ENCODE measurements at places on chromosomes 5 and 9.

DNA sequence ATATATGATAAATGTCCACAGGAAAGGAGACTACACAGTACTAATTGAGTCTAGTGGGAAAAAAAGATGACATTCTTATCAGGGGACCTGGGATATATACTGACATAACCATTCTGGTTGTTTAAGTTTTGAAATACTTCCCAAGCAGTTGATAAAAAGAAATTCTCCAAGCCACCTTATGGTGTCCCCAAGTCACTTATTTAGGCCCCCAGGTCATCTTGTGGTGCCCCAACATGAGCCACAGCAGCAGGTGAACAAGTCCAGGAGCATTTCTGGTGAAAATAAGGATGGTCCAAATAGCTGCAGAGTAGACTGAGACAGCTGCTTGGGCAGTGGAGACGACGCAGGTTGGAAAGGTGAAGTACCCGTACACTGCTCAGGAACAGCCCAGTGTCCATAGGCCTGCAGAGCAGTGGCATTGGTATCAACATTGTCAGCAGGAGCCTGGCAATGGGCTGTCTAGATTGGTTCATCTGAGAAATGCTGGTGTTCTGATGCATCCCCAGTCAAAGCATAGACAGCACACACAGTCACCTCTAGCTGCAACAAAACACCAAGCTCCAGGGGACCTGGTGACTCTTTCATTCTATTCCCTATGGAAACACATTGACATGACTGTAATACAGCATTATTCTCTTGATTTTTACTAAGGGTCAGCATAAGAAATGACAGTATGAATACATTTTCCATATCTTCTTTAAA lies 430.6 kb downstream of the NR2F1-AS1 start:
- DNase-seq: no peak

DNA sequence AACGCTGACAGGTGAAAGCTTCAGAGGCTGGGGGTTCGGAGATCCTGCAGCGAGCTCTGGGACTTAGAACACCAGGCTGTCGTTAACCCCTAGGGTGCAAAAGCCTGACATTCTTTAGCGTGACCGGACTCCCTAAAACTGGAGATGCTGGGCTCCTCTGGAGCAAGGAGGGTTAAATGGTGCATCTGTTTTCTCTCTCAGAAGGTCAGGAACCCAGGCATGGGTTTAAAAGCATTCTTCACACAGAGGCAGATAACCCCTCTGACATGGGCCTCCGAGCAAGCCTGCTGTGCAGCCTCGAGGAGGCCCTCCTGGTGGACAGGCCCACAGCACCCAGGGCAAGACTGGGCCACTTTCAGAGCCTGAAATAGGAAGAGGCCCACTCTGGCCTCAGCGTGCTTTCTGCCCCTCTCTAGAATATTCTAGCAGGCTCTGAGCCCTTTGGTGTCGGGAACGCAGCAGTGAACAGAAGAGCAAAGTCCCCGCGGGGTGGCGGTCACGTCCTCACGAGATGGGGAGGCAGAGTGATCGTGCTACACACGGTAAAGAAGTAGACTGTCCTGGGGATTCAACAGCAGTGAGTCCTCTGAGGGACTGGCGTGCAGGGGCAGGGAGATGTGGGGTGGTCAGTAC lies 124.8 kb downstream of the COL23A1 start:
- DNase-seq: no peak

DNA sequence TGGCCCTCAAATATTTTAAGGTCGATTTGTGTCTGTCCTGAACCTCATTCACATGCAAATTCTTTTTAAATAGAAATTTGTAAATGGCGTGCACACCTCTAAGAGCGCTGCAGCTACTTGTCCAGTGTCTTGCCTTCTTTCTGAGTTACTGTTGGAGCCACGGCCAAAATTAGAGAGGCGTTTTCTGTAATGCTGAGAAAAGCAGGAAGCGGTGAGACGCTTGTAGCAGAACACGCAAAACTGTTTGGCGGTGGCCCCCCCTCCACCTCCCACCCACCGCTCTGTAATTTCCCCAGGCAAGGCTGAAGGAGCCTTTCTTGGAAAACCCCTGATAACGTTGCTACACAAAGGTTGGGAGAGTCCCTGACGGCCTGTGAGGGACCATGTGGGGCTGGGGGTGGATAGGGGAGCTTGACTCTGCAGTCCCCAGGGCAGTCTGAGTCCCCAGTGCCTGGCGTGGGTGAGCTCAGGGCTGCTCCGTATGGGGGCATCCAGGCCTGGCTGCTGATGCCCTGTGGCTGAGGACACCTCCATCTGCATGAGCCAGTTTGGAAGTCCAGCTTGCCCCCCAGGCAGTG lies 96.5 kb downstream of the GADD45G start:
- DNase-seq: no peak

- DNase-seq: no peak
Observed at GRCh38 chr5:14147210-14147609, 4.1 kb downstream of the TRIO start.

- DNase-seq: peak; percentile 52
Observed at GRCh38 chr5:122126756-122127321, 2.5 kb upstream of the ZNF474 start.

DNA sequence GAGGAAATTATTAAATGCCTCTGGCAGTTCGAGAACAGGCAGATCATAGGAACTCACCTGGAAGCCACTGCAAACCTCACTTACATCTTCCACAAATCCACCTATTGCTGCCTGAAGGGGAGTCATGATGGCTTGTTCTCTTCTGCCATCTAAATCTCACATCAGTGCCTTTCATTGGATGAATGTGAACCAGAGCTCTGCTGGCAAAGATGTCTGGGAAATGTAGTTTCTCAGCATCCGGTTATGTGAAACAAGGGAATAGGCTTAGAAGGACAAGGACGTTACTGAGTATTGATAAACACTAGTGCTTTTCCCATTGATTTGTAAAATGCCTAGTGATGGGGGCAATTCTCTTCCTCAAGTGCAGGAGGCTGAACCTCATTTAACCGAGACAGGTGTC lies 483.3 kb downstream of the ARHGEF28 start:
- DNase-seq: peak; percentile 54

GRCh38 chr5:143033535-143034250 lies 263.5 kb downstream of the ARHGAP26 start:
- no peak for DNase-seq

- DNase-seq: no peak
Observed at GRCh38 chr5:5719292-5719691, 296.8 kb downstream of the ICE1 start.

DNA sequence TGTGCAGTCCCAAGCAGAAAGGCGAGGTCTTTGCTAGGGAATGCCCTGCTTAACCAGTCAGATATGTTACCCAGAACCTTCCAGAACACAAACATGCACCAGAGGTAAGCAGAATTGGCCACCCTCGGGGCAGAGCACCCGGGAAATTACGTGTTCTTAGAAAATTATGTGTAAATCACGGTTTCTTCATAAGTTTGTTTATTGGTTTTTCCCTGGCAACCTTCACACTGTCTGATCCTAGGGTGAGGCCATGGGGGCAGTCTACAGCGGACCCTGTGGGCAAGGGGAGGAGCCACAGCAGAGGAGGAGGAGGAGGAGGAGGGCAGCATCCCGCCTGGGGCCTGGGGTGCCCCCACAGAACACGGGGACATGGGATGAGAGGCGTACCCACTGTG lies 31.4 kb downstream of the RXRA start:
- DNase-seq: no peak

- DNase-seq: no peak
Observed at GRCh38 chr9:96487949-96488348, 38.0 kb downstream of the HABP4 start.

GRCh38 chr9:113622600-113623400 lies 159.3 kb downstream of the RGS3 start:
- DNase-seq: no peak

DNA sequence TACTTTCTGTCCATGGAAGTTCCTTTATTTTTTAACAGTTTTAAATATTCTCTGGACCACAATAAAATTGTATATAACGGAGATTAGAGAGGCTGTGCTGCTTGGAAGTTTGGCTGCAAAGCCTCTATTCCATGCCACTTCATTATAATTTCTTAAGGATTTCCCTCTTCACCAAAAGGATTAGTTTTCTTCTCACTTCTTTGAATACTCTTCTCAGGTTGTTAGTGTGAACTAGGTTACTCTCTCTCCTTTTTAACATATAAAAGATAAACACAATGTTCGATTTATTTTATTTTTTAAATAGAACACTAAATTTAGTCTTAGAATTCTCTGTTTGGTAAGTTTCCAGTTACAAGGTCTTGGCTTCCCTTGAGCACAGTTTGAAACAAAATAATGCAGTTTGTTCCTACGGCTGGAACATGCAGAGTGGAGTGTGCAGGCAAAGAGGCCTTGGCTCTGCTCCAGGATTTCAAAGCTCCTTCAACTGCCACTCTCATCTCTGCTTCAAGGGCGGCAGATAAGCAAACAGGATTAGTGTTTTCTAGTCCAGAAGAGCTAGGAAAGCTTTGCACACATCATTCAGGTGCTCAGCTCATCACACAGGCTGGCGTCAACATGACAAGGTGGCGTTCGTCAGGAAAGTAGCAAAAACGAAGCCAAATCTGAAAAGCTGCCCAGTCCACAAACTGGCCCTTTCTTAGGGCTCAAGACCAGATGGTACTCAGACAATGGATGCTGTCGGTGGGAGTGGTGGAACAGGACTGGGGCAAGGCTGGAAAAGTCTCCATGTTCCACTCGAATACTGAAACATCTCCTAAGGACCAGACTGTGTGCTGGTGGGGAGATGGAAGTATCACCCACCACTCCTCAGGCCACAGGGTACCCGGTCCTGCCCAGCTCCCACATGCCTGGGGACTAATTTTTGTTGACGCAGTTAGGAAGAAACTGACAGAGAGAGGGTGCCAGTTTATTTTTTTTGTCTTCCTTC lies 286.6 kb downstream of the CRB2 start:
- peak; percentile 85 for DNase-seq

DNA sequence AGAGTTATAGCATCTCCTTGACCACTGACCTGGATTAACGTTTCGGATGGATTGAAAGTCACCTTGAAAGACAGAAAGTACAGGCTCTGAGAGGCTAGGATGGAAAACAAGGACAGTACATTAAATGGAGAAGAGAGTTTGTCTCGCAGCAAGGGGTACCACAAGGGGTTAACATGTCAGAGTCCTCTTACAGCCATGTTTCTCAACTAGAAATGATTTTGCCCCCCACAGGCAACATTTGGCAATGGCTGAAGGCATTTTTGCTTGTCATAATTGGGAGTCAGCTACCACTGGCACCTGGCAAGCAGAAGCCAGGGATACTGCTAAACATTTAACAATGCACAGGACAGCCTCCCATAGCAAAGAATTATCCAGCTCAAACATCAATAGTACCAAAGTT lies 90.8 kb upstream of the EQTN start:
- no peak for DNase-seq

GRCh38 chr5:14256026-14256690 lies 113.0 kb downstream of the TRIO start:
- no peak for DNase-seq

GRCh38 chr5:107542831-107543231 lies 127.9 kb downstream of the EFNA5 start:
- no peak for DNase-seq

DNA sequence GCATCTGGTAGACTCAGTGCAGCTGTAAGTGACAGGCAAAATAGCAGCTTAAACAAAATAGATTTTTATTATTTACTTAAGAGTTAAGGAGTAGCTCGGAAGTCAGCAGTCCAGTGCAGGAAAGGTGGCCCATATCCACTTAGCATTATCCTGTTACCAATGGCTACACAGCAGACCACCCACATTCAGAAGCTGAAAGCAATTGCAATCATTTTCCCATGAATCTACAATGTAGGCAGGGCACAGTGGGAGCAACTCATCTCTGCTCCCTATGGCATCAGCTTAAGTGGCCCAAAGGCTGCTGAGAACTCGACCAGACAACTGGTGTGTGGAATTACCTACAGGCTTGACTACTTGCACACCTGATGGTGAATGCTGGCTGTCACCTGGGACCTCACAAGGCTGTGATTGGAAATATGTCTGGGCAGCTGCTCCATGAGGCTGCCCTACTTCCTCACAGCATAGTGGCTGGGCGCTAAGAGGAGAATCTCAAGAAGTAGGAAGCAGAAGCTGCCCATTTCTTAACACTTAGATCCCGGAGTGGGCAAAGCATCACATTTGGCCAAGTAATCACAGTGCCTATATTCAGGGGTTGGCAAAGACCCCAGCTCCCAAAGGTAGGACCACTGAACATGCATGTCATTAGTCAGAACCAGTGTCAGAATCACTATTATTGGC lies 56.4 kb downstream of the SNX18 start:
- DNase-seq: no peak

DNA sequence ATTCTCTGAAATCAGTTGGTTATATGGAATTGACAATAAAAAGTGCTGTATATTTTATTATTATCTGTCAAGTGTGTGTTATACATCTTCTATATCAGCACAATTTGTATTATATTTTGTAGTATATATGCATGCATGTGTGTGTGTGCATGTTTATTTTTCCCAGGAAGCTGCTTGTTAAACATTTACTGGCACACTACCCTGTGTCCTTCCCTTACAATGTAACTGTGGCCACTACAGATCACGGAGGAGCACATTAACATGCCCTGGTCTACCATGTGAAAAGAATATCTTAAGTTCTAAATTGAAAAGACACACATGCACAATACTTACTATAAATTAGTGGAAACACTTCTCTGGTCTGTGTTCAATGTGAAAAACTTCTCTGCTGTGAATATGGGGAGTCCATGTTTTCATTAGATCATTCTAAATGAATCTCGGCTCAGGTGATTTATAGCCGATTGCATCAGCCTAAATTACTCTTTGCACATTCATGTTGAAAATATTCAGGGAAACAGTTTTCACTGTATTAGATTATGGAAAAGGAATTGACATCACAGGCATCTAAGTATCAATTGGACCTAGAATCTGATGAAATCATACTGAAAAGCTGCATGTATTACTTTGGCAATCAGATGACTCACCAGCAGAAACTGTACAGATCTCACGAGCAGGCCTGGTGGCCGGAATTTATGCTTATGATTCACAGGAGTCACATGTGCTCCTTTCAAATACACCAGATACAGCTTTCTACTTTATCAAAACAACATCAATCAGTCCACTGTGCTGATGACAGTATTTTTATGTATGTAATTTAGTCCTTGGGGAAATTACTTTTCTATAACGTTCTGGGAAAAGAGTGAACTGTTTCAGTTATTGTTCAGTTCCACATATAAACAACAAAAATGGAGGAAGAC lies 39.4 kb downstream of the LURAP1L start:
- peak; percentile 58 for DNase-seq

DNA sequence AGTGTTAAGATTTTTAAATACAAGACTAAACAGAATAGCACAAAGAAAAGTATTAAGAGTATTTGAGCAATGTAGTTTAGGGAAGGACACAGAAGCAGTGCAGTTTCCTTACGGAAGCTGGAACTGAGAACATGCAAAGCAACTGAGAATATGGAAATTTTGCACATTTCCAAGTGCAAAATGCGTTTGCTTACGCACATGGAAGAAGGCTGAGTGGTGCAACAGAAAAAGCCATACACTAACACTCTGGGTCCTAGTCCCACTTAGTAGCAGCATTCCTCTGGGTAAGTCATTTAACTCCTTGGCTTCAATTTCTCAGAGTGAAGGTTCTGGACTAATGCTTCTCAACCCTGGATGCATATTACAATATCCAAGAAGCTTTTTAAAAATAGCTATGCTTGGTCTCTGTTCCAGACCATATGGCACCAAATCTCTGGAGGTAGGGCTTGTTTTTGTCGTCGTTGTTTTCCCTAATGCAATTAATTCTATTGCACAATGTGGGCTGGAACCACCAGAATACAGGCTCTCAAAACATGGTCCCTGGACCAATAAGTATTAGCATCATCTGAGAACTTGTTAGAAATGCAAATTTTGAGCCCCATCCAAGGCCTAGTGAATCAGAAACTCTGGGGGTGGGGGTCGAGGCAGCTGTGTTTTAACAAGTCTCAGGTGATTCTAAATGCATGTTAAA lies 65.2 kb upstream of the DEPDC1B start:
- DNase-seq: no peak

Measured in brain (organoid and tissue), 16 donors.